ENCODE measurements at places on chromosomes 12 and 14. TPM values are rescaled to one million over a fixed set of nuclear protein-coding genes. Genes with fewer than 3 reads are reported as not detected.

The OR4E2 gene
- total RNA-seq, result not detected

The TMEM132C gene
- not detected for total RNA-seq

DNA sequence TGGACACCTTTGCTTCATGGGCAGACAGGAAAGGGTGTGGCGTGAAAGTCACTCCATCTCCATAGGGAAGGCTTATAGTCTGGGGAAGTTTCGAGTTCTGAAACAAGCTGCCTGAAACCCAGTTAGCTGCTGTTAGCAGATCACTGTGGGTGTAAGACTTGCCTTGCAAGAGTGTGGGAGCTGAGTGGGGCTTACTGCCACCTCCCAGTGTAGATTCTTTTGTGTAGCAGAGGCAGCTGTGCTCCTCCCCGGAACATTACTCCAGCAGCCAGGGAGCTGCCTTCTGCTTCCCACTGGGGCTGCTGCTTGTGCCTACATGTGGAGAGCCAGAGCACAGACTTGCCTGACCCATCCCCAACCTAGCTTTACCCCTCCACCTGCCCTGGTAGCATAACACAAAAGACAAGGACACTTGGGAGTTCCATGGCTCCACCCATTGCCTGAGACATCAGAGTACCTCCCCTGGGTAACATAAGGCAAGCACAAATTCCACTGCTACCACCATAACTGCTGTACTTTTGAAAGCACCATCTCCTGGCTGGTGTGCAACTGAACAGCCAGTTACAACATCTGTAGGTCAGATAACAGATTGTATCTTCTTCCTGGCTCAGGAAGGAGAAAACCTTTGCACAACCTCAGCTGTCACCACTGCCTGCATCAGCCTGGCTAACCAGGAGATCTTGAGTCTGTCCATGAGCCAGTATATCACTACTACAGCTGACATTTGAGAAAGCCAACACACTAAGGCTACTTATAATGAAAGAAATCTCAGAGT, 69.5 kb downstream of the ADAMTS20 start:
- no peak for DNase-seq

GRCh38 chr12:114598111-114598510, 85.9 kb downstream of the TBX3 start:
- DNase-seq, result no peak

DNA sequence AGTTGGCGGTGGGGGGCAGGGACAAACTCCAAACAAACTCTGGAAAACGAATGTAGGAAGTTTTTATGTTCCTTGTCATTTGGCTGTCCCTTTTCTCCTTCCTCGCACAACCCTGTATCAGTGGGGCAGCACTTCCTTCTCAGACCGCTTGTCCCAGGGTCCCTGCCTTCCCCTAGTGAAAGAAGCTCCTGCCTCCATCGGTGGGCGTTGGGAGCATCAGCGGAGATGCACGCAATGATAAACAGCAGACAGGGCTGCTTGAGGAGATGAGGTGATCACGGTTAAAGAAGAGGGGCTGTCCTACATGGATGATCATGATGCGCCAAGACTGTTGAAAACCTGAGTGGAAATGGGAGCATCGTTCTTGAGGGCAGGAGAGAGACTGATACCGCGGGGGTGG, 620 bp downstream of the C1S start:
- no peak for DNase-seq

- no peak for DNase-seq
These were observed 153.1 kb downstream of the BCAT1 start for GRCh38 chr12:24795699-24796347.

GRCh38 chr14:55373784-55374705, 37.6 kb downstream of the ATG14 start:
- peak; percentile 25 for DNase-seq

DNA sequence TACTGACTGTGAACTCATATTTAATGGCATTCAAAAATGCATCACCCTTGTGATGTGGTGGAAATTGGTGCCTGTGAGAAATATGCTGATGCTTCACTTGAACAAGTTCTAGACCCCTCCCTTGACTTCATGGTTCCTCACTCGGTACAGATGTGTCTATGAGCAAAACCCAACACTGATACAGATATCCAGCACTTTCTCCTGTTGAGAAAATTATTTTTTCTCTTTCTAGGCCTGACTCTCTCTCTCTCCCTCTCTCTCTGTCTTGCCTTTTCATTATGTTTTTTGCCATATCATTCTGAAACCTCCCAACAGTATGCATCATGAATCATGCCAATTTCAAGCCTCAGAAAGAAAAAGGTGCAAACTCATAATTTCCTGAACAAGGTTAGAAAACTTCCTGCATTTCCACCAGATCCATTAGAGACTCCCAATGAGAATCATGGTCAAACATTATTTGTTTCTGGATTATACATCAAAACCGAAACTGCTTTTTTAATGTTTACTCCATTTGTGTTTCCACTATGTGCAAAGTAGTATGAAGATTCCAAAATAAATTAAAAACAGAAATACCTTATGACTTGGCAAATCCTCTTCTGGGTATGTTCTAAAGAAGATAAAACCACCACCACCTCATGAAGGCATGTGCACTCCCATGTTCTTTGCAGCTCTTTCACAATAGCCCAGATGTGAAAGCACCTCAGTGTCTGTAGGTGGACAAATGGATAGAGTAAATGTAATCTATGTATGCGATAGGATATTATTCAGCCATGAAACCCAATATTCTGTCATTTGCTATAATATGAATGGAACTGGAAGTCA, 543.6 kb downstream of the TMEM121 start:
- no peak for DNase-seq

DNA sequence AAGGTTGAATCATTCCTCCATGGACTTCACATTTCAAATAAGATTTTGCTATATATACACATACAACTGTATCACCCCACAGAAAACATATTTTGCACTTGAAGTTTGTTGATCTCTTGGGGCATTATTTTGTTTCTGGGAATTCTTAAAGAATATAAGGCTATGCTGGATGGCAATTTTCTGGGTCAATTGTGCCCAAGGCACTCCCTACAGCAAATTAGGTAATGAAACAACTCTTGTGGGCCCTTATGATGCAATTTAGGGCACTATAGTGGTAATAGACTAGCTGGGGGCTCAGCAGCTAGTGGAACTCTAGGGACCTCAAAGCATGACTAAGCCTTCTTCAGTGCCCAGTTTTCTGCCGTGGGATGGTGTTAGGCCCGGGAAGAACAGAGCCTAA, 444.4 kb downstream of the NRXN3 start:
- DNase-seq, result no peak

DNA sequence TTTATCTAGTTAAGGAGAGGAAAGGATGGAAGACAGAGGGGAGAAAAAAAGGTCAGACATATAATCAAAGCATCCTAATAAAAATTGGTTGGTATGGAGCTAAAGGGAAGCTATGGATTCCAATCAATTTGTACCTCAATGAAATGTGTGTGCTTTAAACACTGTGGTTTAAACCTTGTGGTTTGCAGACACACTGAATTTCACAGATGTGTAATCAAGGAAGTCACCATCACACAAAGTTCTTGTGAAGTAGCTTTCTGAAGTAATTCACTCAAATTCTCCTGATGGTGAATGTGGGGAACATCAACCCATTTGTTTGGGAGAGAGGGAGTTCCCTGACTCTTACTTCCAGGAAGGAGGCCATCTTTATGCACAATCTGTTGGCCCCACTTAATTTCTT, 243.3 kb upstream of the KRR1 start:
- no peak for DNase-seq

The KRT75 gene
- not detected for total RNA-seq

The MYF6 gene
- total RNA-seq, result not detected

The GALNT16 gene
- not detected for total RNA-seq

- no peak for DNase-seq
These were observed 73.0 kb downstream of the GCH1 start for GRCh38 chr14:54829486-54830224.

The RNASE3 gene
- total RNA-seq, result not detected

The TTC9 gene
- 14.1 TPM for total RNA-seq

- DNase-seq, result no peak
These were observed 6.6 kb upstream of the CYP46A1 start for GRCh38 chr14:99677231-99678140.

DNA sequence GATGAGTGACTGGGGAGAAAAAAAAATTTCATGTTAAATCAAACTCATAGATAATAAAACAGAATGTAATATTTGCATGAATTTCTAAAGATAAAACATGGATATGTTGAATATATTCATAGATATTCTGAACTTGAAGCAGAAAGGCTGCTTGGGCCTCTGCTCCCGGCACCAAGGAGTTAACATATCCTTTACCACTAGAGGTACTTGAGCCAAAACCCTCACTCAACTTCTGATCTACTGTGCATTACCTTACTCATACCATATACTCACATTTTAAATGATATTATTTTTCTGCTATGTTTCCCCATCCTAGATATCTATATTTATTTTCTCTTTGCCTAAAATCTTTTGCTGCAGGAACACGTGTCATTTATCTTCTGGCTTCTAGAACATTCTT, 14.9 kb downstream of the AREL1 start:
- DNase-seq, result no peak

The FIGNL2 gene
- total RNA-seq, result 0.23 TPM

The CD163L1 gene
- not detected for total RNA-seq

The STYK1 gene
- total RNA-seq, result 0.60 TPM

DNA sequence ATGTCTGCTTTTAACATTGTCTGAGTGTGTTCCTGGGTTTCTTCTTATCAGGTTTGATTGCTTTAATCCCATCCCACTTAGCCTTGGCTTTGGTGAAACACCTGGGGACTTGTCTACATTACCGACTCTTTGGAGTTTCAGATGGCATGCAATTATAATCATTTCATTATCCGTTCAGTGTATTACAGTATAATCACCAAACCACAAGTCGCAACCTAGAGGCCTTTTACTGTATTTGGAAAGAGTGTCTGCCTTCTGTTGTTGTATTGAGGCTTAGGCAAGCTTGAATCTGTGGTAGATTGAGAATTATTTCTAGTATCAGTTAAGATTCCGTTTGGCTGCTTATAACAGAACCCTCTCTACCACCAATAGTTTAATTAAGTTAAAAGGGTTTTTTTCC, 103.9 kb downstream of the TGFB3 start:
- no peak for DNase-seq

The CCDC177 gene
- total RNA-seq, result not detected

- no peak for DNase-seq
These were observed 21.7 kb upstream of the GARIN2 start for GRCh38 chr14:67167420-67168109.

The PYGL gene
- 0.40 TPM for total RNA-seq

The KRT85 gene
- not detected for total RNA-seq

All from activated CD4-positive, alpha-beta memory T cell treated with anti-CD3 and anti-CD28 coated beads, Interleukin-2, amount 10 ng/mL, durations not matched to agents 7 days and 5 days (primary cell).